RWPE1 (cell line): ENCODE measurements at places on chromosomes 6 and 20.

- peak; percentile 41 for DNase-seq
These were observed 712.4 kb downstream of the EPHA7 start for GRCh38 chr6:92706976-92707375.

GRCh38 chr6:134619789-134620188 is 301.9 kb upstream of the SGK1 start:
- peak; percentile 42 for DNase-seq

DNA sequence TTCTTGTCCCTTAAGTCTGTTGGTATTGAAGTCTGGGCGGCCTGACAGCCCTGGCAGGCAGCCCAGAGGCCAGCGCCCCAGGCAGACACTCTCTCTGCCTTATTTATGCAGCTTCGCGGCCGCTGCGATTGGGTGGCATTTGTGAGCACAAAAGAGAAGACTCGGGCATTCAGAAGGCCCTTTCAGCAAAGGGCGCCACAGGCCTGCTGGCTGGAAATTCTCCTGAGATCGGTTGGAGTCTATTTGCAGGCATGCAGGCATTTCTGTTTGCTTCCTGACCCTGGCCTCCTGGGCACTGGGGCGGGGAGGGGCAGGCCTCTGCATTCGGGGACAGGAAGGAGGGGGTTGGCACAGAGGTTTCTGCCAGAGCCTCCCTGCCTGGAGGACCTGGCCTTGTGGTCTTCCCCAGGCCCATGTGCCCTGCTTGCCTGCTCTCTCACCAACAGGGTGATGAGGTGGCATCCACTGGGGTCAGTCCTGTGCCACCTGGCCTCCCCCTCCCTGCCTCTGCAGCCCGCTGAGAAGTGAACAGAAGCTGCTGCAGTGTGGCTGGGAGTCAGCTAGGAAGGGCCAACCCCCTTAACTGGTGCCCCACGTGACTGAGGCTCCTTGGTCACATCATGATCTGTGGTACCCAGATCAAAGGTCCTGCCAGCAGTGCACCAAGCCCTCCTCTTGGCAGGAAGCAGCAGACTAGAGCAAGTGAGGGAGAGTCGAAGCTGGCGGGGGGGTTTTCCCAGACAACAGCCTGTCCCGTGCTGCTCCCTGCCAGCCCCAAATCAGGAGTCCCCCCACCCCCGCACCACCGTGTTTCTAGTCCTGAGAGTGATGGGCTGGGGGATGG is 16.6 kb upstream of the CCDC167 start:
- DNase-seq = peak; percentile 28

DNA sequence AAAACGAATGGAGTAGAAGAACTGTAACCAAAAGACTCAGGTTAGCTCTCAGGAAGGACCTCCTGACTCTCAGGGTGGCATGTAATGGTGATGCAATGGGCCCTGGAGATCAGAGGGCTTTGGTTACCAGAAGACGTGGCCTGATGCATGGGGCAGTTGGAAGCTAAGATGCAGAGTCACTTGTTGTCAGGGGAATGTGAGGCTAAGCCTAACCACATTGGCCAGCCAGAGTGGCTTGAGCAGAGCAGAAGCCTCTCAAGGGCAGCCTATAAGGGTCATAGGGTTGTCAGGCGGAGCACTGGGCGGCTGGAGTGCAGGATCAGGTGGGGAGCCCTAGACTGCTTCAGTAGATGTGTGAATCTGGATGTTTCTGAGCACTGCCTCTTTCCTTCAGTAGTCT is 5.9 kb downstream of the CNBD2 start:
- DNase-seq = no peak

DNA sequence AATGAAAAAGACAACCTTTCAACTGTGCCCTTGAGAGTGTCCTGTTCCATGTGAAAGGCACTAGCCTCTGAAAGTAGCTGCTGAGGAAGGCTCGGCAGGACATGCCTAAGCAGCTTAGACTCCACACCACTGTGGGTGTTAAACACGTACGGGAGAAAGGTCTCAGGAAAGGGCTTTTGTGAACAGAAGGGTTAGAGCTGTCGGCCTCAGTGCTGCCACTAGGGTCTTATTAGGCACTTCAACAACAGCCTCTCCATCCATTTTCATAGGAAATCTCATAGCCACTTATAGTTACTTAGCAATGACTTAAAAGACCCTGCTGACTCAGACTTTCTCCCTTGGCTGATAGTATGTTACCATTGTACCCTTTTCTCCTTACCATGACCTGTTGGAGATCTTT is 662.8 kb downstream of the TBC1D32 start:
- no peak for DNase-seq

DNA sequence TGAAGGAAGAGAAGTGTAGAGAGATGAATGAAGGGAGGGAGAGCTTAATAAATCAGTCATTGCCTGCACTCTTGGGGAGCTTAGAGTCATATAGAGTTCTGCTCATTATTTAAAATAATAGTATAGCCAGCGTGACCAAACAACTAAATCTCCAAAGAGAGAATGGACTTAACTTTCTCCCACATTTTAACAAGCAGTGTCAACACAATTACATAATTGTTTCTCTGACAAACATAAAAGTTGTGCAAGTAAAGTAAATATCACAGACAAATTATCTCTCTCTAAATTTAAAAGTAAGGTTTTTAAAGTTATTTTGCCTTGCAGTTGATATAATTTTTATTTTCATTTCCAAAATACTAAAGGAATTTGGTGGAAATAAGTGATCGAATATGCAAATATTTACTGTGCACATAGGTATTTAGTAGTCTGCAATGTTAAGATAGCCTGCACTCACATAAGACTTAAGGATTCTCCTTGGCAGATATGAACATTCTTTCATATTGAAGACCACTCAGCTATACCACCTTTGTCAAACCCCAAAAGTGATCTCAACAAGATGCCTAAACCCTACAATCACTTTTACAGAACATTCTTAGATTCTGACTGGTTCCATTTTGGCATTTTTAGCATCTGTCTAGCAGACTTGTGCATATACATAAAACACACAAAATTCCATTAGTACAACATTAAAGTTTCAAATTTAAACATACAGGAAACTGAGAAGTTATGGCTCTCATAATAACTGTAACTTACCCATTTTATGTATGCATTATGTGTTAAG is 67.7 kb downstream of the KIF6 start:
- DNase-seq = no peak

- DNase-seq = no peak
These were observed 3.8 kb downstream of the LAMA2 start for GRCh38 chr6:128886706-128887105.

DNA sequence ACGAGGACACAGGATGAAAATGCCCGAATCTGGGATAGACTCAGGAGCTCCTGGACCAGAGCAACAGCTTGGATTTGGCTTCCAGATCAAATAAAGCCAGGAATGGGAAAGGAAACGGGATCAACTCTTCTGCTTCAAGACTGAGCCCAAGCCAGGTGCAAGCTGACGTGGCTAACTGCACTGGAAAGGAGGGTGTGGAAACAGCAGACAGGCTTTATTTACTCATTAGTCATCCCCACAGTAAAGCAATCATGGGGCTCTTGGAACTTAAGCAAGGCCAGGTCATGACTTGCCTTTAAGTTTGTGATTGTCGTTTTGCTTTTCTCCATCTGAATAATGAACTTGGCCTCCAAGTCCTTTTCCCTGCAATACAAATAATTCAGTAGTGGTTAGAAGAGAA is 45.2 kb downstream of the KIF16B start:
- DNase-seq = peak; percentile 97

- no peak for DNase-seq
These were observed 70.9 kb downstream of the HFE start for GRCh38 chr6:26158076-26158580.

DNA sequence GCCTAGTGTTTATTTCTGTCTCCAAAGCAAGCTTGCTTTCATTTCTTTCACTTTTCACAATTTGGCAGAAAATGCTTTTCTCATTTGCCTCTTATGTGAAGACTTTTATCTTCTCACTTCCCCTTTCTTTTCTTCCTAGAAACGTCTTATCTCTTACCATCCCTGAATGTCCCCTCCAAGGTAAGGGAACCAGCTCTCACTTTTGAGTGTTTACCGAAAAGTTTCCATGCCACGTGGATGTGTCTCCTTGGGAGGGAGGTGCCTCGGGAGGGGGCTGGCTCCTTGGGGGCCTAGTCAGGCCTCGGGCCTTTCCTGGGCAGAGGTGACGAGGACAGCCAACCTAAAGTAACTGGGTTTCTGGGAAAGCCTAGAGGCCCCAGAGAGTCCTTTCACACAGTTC is 127.4 kb downstream of the CD24 start:
- DNase-seq = no peak

GRCh38 chr6:139623372-139623771 is 248.9 kb upstream of the CITED2 start:
- DNase-seq = no peak

DNA sequence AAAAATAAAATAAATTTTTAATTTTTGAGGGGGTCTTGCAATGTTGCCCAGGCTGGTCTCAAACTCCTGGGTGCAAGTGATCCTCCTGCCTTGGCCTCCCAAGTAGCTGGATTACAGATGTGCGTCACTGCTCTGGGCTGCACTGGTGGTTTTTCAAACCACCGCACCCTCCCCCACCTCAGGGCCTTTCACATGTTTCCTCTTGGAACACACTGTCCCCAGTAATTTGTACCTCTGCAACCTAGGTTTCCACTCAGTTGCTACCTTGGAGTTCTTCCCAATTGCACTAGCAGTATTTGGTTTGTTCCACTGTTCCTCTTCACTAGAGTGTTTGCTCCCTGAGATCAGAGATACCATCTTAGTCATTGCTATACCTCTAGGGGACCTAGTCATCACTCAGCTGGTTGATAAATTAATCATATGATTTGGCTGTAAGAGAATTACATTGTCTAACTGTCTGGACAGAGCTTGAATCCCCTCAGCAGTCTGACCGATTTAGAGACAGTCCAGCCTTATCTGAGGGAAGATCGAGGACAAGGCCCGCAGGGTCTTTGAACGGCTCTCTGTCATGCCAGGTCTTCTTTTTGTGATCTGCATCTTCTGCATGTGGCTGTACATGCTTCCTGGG is 32.0 kb downstream of the CEP43 start:
- DNase-seq = peak; percentile 17

GRCh38 chr6:136226027-136226673 is 24.0 kb downstream of the MTFR2 start:
- DNase-seq = peak; percentile 64

DNA sequence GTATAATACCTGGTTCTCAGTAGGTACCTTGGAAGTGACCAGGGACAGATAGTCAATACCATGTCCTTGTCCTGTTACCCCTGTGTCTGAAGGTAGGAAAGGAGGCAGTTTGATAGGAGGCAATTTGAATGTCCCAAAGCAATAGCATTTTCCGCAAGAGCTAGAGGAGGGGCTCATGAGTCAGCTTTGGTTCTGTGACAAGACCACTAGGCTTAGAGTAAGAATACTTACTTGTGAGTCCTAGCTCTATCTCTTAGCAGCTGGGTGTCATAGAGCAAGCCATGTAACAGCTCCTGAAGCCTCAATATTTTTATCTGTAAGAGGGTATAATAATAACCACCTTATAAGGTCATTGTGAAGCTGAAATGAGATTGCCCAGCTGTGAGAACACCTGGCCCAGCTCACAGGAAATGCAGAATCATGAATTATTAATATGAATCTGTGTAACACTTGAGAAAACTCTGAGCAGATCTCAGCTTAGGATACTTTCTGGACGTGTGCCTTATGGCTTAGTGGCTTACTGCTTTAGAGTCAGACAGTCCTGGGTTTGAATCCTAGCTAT is 58.6 kb downstream of the DAAM2 start:
- no peak for DNase-seq

DNA sequence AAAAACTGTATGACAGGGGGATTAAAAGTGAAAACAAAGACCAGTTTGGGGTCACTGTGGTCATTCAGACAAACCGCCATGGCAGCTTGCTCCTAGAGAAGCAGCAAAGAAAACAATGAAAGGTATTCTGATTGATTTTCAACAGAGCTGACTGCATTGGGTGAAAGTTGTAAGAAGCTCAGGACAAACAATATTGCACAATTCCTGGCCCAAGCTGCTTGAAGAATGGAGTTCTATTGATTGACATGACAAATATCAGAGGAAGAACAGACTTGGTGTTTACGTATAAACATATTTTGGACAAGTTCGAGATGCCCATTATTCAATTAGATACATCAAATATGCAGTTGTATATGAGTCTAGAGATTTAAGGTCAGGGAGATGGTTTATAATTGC is 62.0 kb downstream of the TRIM38 start:
- no peak for DNase-seq

GRCh38 chr6:102355578-102355977 is 962.1 kb downstream of the GRIK2 start:
- DNase-seq = no peak

GRCh38 chr6:114886670-114887436 is 544.0 kb upstream of the HS3ST5 start:
- no peak for DNase-seq

DNA sequence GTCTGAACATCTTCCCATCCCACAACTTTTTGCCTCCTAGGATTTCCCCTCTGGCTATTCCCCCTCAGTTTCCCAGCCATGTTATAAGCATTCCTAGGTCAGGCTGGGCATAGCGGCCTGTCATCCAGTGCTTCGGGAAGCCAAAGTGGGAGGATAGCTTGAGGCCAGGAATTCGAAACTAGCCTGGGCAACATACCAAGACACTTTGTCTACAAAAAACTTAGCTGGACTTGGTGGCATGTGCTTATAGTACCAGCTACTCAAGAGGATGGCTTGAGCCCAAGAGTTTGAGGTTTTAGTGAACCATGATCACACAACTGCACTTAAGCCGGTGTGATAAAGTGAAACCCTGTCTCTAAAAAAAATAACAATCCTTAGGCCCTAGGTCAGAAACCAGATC is 447.4 kb downstream of the KIF16B start:
- DNase-seq = no peak

GRCh38 chr6:83252719-83253118 is 59.6 kb downstream of the RWDD2A start:
- DNase-seq = peak; percentile 1

- no peak for DNase-seq
These were observed 704.3 kb downstream of the TFAP2A start for GRCh38 chr6:9710574-9710973.

DNA sequence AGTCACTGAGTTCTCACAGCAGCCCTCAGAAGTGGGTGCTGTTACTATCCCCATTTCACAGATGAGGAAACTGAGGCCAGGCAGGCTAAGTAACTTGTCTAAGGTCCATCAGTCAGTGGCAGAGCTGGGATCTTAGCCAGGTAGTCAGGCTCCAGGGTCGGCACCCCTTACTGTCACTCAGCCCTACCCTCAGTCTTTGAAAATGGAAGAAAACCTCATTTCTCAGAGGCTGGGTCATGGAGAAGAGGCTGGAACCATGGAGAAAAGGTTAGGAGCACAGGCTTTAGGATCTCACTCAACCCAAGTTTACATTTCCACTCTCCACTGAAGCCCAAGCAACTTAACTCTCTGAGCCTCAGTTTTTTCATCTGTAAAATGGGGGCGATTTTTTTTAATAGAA is 116.2 kb upstream of the SIRPG start:
- DNase-seq = no peak

- DNase-seq = no peak
These were observed 147.7 kb downstream of the MRPL14 start for GRCh38 chr6:43979525-43979924.

GRCh38 chr6:159899994-159900745 is 9.4 kb downstream of the MAS1 start:
- peak; percentile 52 for DNase-seq

GRCh38 chr6:22716721-22717120 is 147.4 kb downstream of the HDGFL1 start:
- no peak for DNase-seq
